ENCODE measurements at places on chromosomes 1 and 21.
A peak's percentile ranks its signal among the peaks of the same experiment; 100 is the strongest.

DNA sequence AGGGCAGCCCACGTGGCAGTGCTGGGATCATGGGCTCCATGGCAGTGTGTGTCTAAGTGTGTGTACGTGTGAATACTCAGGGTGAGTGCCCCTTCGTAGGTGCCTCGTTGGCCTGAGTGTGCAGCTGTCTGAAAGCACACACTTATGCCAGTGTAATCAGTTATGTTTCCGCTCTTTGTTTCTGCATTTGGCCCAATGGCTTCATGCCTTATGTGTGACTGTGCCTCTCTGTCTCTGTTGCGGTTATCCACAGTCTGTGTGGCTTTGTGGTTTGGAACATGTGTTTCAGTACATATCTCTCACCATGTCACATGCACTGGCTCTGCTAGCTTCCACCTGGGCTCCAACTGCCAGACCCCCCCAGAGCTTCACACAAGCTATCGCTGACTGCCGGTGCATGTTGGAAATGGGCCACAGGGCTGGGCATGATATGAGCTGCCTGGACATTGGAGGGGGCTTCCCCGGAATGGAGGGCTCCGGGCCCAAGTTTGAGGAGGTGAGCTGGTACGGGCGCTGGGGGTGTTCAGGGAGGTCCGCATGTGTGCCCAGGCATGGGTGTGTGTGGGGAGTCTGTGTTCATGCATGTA, 70.3 kb upstream of the TINAGL1 start:
- peak; percentile 44 for DNase-seq

- DNase-seq, result peak; percentile 56
Observed at GRCh38 chr1:2786329-2787162, 14.9 kb downstream of the TTC34 start.

- peak; percentile 55 for DNase-seq
Observed at GRCh38 chr1:231021540-231022031, 18.5 kb downstream of the FAM89A start.

DNA sequence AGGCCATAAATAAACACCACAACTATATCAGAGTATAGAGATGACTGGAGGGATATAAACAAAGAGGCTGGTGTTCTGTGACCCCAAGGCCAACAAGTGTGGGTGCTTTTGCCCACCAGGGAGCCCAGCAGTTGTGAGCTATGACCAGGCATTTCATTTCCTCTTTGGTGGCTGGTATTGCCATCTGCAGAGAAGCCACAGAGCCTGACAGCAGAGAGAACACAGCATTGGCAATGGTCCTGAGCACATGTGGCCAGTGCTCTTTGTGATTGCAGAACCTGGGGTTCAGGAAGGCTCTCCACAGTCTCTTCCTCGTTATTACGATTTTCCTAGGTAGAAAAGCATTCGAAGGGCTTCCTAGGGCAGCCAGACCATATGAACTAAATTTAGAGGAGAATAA, 112.3 kb downstream of the TM2D1 start:
- no peak for DNase-seq

GRCh38 chr1:215083383-215083961, 935 bp downstream of the KCNK2 start:
- DNase-seq, result no peak

DNA sequence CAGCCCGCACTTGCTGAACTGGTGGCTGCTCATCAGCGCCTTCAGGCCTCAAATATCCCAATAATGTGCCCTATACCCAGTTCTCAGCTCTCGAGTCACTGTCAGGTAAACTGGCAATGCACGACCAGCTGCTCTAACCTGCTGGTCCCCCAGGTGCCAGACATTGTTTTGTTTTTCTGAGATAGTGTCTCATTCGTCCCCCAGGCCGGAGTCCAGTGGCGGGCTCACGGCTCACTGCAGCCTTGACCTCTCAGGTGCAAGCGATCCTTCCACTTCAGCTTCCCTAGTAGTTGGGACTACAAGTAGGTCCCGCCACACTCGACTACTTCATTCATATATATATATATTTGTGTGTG, 1.0 kb upstream of the NADK start:
- DNase-seq, result peak; percentile 26

- no peak for DNase-seq
Observed at GRCh38 chr1:6298940-6299465, 38.1 kb upstream of the GPR153 start.

- DNase-seq, result no peak
Observed at GRCh38 chr1:31912839-31913239, 25.3 kb downstream of the PTP4A2 start.

- peak; percentile 79 for DNase-seq
Observed at GRCh38 chr1:204380293-204380831, 20.6 kb upstream of the PLEKHA6 start.

DNA sequence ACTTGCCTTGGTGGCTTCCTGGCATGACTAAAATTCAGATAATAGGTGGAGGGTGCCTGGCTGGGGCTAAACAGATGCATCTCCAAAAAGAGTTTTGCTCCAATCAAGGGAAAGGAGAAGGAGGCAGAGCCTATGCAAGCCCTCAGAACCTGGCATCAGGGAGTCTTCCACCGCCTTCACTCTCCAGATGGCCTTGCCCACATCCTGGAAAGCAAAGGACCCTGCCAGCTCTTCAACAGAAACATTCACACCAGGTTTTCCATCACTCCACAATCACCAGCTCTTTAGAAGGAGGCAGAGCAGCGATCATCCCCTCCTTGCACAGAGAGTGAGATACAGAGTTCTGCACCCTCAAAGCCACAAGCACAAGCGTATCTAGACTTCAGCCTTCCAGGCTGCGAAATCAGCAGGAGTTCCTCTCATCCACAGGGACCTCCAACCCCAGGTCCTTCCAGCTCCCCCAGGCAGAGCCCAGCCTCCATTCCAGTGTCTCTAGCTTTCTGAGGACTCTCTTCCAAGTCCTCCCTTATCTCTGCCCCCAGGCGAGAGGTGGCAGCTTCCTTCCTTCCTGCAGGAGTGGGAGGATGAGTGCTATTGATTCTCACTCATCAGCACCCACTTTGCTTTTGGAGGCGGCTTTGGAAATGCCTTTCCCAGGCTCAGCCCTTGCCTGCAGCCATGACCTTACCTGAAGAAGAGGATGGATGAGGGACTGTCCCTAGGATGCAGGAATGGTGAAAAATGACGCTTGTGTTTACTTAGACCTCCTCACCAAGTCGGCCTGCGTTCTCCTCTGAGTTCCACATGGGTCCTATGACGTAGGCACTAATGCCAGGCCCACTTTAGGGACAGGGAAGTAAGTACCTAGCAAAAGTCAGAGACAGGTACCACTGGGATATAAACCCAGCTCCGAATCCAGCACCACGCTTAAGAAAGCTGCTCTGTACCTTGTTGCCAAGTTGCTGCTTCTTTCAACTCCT, 75.4 kb downstream of the RIPK4 start:
- no peak for DNase-seq

DNA sequence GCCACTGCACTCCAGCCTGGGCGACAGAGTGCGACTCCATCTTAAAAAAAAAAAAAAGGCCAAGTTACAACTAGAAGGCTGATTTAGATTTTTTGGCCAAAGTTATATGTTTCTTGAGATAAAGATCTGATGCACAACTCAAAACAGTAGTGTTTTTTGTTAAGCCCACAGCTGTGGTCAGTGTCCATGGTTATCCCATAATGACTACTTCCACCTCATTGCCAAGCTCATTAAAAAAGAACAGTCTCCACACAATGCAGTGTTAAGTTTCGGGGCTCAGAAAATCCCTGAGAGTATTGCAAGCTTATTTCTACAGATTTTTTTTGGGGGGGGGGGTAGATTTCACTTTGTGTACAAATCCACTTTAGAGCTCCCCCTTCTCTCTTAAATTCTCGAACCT, 120.5 kb downstream of the RUNX1 start:
- no peak for DNase-seq

DNA sequence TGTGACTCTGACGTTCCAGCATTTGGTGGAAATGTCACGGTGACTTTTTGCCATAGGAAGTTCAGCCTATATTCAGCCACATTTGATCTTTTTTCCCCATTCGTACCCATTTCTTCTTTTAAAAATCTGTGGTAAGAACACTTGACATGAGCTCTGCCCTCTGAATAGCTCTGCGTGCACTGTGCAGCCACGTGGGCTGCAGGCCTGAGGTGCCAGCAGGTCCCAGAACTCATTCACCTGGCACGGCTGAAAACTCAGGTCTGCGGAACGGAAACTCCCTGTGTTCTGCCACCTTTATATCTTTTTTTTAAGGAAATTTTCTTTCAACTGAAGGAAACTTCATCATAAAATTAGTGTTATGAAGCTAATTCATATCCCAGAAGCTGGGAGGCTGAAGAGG, 28.6 kb downstream of the CEP104 start:
- DNase-seq, result no peak

DNA sequence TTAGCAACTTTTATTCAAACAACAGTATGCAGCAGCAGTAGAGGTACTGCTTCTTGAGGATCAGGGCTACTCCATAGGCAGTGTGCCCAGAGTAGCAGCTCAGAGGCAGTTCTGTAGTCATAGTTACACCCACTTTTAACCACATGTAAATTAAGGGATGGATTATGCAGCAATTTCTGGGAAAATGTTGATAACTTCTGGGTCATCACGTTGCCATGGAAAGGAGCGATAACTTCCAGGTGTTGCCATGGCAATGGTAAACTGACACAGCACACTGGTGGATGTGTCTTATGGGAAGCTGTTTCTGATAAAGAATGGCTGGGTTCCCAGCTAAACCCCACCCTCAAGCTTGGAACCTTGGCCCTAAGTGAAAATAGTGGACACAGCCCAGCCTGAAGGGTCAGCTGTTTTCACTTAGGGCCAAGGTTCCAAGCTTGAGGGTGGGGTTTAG, 29.0 kb upstream of the PLA2G2A start:
- DNase-seq, result no peak

DNA sequence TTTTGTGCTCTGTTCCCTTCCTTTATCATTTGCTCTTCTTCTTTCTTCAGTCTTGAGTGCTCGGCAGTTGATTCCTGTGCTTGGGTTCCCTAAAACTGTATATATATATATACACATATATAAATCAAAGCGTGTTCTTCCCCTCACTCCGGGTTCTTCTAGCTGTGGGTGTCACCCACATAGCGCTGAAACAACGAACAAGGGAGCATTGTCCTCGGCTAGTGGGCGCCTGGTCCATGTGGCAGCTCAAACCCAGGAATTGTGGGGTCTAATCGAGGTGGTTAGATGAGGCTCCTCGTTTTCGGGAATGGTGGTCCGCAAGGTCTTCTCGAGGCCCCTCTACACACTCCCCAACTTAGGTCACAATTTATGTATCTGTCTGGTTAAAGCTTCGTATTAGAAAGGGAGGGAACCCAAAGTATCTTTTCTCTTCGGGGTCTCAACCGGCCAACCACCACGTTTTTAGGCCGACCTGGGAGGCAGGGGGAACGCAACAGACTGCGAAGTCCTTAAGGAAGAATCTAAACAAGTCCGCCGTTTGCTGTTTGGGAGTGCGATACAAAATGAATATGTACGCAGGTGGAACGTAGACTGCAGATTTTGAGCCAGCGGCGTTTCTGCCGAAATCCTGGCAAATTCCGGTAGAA, 504 bp upstream of the SDHC start:
- DNase-seq, result no peak

- no peak for DNase-seq
Observed at GRCh38 chr1:212421165-212421564, 6.5 kb upstream of the PACC1 start.

Data from PC-3 (cell line).